ENCODE measurements at places on chromosomes 2 and 18.
A peak's percentile ranks its signal among the peaks of the same experiment; 100 is the strongest.

DNA sequence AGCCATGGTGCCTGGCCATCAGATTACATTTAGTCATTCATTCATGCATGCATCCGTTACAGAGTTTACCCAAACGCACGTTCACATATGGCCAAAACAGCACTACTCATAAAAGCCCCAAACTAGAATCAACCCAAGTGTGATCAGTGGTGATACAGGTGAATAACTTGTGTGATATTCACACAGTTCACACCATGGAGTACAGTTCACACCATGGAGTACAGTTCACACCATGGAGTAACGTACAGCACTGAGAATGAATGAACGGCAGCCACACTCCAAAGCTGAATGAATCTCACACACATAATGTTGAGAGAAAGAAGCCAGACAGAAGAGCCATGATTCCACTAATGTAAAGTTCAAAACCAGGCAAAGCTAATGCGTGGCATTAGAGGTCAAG, 12.3 kb upstream of the SLC66A3 start:
- DNase-seq: no peak

DNA sequence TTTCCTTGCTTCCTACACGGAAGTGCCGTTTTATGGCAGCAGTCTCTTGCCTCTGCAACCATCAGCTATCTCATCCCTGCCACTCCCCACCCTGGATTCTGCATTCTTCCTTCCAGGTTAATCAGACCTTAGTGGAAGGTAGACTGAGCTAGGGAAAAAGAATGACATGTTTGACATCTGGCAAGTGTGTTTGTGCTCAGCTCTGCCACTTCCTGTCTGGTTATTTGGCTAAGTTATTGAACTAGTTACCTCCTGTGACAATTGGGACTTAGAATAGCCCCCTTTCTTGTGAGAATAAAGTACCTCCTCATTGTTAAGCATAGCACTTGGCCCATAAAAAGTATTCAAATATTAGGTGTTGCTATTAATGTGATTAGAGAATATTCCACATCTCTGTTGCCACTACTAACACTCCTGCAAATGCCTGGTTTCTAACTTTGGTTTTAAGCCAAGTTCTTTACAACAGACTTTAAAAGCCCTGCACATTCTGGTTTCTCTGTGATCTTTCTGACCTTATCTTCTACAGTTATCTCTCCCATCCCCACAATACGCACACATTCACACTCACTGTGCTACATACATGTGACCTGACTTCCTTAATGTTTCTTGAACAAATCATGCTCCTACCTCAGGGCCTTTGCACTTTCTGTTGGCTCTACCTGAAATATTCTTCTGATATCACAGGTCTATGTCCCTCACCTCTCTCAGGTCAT, 10.8 kb upstream of the MAPRE2 start:
- no peak for DNase-seq

GRCh38 chr2:210913461-210913860, 357.1 kb downstream of the CPS1 start:
- DNase-seq: no peak

- no peak for DNase-seq
Measured at GRCh38 chr18:77114415-77115191, 18.0 kb downstream of the MBP start.

DNA sequence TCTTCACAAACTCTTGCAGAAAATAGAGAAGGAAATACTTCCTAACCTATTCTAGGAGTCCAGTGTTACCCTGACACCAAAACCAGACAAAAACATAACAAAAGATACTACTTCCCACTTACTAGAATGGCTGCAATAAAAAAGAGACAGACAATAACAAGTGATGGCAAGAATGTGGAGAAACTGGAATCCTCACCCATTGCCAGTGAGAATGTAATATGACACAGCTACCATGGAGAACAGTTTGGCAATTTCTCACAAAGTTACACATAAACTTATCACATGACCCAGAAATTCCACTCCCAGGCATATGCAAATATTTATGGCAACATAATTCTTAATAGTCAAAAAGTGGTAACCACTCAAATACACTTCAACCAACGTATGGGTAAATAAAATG, 209.8 kb upstream of the CTAGE1 start:
- no peak for DNase-seq

DNA sequence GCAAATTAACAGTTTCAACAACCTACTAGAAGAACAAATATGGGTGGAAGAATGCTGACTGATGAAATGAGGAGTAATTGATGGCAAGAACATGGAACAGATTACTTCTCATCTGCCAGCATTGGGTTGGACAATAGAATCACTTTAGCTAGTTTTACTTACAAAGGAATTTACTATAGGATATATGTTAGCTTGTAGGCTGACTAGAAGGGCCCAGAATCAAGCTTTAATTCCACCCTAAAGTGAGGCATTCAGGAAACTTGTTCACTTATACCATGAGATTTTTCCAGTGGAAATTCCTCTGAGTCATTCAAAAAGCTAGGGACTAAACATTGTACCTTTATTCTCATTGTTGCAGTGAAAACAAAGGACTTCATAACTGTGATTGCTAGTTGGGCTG, 5.0 kb upstream of the ZSWIM2 start:
- DNase-seq: no peak

DNA sequence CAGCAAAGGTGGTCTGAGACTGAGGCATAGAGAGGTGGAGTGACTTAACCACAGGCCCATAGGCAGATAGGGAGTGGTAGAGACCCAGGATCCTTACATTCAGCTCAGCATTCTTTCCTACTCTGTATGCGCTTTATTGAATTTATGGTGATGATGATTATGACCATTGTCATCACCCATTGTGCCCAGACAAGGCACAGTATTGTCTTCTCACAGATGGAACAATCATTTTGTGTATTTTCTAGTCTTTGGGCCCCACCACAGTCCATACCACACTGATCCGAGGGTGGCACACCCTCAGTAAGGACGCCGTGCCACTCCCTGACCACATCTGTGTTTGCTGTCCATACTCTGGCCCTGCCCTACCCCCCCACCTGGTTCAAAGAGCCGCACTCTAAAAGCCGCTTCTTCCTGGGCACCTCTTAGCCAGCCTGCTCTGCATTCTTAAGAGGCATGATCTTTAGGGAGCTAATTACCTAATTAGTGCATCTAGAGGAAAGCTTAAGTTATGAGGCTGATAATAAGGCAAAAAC, 179.6 kb upstream of the SMAD2 start:
- no peak for DNase-seq

- DNase-seq: no peak
Measured at GRCh38 chr2:45768208-45768607, 116.7 kb downstream of the PRKCE start.

GRCh38 chr2:32064021-32064601, 755 bp downstream of the SPAST start:
- no peak for DNase-seq

GRCh38 chr2:50039445-50039844, 885.1 kb upstream of the FSHR start:
- DNase-seq: no peak

DNA sequence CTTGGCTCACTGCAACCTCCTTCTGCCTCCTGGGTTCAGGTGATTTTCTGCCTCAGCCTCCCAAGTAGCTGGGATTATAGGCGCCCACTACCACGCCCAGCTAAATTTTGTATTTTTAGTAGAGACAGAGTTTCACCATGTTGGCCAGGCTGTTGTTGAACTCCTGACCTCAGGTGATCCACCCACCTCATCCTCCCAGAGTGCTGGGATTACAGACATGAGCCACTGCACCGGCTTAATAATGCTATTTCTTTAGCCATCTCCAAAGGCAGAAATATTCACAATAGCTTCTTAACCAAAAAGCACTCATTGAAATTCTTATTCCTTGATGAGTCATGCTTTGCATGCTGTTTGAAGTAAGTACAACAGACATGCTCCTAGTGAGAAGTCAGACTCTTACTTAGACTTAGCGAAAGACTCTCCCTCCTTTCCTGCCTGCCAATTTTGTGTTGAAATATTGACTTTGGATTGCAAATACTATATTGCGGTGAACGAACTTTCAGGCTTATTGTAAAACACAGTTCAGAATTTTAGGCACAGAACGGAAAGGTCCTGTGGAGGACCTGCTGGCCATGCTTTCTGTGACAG, 4.4 kb downstream of the ACTR3 start:
- DNase-seq: no peak

- DNase-seq: no peak
Measured at GRCh38 chr2:61179701-61180639, 18.0 kb downstream of the C2orf74 start.

DNA sequence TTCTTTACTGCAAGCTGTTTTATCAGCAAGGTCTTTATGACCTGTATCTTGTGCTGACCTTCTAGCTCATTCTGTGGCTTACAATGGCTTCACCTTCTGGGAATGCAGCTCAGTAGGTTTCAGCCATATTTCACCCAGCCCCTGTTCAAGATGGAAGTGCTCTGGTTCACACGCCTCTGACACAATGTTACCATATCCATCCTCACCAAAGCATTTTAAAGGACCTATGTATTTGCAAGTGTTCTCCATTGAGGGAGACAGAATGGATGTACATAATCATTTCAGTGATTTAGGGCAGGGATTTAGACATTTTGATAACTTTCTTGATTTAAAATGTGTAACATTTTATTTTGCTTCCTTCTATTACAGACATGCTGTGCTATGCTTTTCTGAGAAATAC, 182.3 kb upstream of the FN1 start:
- no peak for DNase-seq

DNA sequence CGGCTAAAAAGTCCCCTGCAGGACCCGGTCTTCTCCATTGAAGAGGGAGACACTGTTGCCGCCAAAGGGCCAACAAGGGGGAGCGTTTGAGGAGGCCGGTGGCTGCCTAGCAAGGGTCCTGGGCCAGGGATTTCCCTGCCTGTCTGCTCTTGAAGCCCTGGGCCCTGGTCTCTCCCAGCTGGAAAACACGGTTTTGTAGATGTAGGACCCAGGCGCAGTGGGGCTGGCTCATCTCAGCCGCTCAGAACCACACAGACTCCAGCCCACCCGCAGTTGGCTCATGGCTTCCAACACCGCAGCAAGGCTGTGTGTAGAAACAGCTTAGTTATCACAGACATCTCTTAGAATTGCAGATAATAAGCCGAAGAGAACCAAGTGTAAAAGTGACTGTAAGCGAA, 57.1 kb upstream of the TWIST2 start:
- no peak for DNase-seq

DNA sequence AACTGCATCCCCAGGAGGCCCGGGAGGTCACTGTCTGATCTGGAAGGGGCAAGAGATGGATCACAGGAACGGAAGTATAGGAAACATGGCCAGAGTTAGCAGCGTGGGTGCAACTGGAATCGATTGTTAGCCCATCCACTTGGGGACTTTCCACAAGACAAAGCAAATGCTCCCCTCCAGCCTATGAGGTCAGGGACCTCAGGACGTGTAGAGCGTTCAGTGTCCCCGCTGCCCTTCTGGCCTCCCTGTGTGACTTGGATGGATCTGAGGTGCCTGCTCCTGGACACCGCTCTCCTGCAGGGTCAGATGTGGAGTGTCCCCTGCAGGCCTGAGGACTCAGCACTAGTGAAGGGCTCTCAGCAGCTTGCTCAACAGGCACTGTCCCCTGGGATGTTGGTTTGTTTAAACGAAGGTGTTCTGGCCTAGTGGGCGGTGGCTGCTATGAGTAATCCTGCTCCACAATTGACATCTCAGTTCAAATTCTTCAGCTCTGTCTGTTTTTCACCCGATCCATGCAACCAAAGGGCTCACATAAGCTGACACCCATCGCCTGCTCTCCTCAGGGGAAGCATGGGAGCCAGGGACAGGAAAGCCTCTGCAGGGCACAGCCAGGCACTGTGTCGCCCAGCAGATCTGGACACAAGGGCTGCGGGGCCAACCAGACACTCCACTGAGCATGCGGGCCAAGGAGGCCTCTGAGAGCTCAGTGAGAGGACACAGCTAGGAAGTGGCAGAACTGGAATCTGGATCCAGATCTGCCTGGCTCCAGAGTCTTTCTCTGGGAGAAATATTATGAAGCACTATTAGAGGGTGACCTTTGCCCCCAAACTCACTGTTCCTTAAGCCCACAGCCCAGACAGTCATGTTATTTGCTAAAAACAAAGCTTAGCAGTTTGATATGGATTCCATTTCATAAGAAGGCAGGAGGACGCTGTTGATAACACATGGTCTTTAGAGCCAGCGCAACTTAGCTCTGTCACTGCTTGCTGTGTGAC, 78.5 kb downstream of the RHOB start:
- peak; percentile 50 for DNase-seq

- peak; percentile 93 for DNase-seq
Measured at GRCh38 chr2:72887740-72888437, 681 bp downstream of the SPR start.

- DNase-seq: peak; percentile 82
Measured at GRCh38 chr18:6058941-6059340, 163.6 kb upstream of the TMEM200C start.

GRCh38 chr18:11654736-11655605, 34.1 kb upstream of the GNAL start:
- peak; percentile 31 for DNase-seq

GRCh38 chr2:37211939-37212338, 15.6 kb downstream of the CEBPZOS start:
- DNase-seq: no peak

- DNase-seq: no peak
Measured at GRCh38 chr2:128157644-128158043, 66.6 kb downstream of the UGGT1 start.

- DNase-seq: no peak
Measured at GRCh38 chr2:17538022-17538843, 2.3 kb upstream of the VSNL1 start.
